Fibroblast of skin of right quadriceps (primary cell): ENCODE measurements at places on chromosomes 2 and 18.

GRCh38 chr2:151904807-151905206 lies 76.6 kb upstream of the ARL5A start:
- no peak for DNase-seq

- DNase-seq, result peak; percentile 82
Measured at GRCh38 chr2:69013142-69013839, at the start of gene ANTXR1. Gene ANTXR1 (plus strand): TSS chr2:69013179. CDS start chr2:69013500, 321 bp downstream.

DNA sequence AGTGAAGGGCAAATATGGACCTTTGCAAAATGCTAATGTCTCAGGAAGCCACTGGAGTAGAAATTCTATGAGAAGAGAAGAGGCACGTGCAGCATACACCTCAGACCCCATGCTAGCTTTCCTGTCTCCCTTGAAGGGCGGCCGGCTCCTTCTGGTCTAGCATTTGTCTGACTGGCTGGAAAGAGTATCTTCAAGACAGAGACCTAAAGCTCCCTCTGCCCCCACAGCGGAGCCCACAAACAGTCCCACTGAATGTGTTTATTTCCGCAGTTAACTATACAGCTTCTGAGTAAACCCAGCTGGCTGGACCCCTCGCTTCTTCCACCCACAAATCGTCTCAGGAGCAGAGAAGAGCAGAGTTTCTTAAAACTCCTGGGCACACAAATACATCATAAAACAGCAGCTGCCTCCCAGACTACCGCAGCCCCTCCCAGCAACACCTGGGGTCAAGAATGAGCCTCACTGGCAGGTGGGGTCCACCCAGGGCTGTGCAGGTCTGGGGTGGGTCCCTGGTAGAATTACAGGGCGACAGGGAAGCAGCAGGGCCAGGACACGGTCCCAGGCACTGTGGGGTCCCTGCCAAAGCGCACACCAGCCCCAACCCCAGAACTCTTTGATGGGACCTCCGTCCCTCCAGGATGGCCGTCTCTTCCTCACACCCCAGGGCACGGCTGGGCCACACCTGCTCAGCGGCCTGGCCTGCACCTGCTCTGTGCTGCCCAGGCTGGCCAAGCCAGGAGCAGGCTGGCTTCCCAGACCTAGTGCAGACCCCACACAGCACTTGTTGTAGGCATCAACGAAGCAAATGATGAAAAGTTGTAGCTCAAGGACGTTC lies 103.8 kb downstream of the PXDN start:
- DNase-seq, result no peak

DNA sequence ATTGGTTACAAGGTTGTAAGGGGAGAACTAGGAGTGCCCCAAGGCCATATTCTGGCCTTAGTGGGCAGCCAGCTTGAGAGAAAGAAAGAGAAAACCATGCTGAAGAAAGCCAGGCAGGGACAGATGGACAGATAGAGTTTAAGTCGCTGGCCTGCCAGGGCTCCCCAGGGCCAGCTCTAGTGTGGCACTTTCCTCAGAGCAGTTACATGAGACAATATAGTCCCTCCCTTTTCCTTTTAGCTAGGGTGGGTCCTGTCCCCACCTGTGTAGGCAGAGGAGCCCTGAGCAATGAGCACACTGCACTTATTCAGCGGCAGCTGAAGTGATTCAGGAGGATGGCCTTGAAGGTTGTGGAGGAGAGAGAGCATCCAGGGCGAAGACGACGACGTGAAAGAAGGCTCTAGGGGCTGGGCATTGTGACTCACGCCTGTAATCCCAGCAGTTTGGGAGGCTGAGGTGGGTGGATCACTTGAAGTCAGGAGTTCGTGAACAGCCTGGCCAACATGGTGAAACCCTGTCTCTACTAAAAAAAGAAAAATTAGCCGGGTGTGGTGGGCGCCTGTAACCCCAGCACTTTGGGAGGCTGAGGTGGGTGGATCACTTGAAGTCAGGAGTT lies 152.0 kb upstream of the SLC1A4 start:
- DNase-seq, result peak; percentile 76

DNA sequence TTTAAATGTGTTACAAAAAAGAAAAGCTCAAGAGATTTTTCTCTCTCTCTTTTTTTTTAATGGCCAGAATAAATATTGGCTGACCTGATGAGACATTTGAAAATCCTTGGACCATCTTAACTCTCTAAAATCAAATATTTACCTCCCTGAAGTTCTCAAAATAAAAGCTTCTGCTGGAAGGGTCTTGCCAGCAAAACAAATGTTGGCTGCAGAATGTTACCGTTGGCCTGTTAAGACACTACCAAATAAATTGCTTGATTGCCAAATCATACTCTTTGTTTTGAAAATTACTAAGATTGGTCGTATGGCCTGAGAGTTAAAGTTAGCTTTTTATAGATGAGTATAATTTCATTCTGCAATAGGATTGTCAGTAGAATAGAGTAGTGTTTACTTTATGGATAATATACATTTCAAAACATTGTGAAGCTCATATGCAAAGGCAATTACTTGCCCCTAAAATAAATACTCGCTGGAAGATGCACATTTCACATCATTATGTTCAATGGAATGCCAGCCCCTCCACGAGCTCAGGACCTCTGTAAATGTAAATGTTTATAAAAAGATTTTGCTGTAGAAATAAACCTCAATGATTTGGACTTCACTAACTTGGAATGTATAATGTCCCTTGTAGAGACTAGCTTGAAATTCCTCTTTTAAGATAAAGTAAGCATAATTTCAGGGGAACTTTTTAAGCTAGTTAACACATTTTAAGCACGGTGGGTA lies 193.4 kb downstream of the SOX11 start:
- peak; percentile 7 for DNase-seq

- DNase-seq, result no peak
Measured at GRCh38 chr2:102078773-102079172, 63.8 kb upstream of the IL1R1 start.

DNA sequence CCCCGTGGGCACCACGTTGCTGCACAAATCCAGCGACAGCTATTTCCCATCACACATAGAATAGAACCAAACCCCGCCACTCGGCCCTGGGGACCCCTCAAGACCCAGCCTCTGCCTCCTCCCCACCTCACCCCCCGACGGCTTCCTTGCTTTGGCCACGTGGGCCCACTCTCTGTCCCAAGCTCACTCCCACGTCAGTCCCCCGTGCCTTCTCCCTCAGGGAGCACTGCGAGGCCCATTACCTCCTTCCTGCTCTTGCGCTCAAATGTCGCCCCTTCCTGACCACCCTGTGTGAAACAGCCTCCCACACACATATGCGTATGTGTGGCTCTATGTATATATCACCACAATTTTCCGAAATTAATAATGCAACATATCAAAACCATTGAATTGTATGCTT lies 239.7 kb downstream of the SH3BP4 start:
- DNase-seq, result no peak

DNA sequence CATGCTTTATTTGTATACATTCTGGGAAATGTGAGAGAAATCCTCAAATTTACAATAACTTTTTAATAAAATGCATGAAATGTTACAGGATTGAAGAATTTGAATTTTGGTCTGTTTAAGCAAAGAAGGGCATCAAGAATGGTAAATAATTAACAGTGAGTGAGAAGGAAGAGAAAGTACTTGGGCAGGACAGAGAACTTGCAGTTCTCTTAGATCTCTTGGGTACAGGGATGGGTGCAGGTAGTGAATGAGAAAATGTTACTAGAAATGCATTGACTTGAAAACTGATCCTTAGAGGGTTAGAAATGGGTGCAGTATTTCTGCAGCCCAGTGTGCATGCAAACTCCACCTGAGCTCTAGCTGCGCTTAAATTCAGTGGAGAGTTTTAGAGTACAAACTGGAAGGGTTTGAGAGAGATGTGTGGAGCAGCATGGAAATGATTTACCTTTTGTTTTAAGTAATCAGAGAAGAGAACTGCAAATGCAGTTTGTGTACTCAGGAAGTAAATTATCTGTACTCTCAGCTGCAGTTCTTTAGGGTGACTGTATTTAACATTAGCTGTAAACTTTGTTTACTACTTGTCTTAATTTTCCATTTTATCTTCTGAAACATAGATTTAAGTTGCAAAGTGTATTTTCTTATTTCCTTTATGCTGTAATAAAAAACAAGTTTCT lies 51.0 kb upstream of the RAB27B start:
- no peak for DNase-seq

- peak; percentile 21 for DNase-seq
Measured at GRCh38 chr2:72993147-72993932, 76.0 kb downstream of the EMX1 start.

DNA sequence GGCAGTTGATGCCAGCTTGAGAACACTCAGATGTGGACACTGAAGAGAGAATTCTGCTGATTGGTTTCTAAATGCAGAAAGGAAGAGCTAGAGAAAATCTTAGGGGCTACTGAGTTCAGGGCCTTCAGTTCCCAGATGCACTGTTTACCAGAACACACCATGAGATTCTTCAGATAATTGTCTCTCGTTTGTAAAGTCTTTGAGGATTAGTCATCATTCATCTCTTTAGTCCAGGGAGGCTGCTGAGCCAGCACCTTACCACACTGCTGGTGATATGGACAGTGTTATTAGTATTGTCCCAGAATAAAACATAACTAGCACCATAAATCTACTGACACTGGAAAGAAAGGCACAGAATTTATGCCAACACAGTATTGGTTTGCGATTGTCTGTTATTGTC lies 690.8 kb upstream of the CELF4 start:
- DNase-seq, result no peak

DNA sequence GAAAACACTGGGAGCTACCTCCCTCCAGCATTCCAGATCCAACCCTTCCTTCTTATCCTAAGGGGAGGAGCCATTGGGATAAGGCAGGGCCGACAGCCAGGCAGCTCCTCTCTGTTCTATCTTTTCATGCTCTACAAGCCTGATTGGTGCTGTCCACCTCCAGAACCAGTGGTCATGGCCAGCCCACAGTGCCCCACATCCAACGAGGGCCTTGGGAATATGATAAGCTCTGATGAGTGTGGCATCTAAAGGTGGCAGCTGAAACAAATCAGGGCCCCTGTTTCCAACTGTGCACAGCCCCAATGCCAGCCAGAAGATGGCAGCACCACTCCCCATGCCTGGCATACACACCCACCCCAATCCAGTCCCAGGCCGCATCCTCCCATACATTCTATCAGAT lies 329.3 kb downstream of the C1D start:
- peak; percentile 30 for DNase-seq

GRCh38 chr2:98543214-98543613 lies 65.1 kb downstream of the COA5 start:
- no peak for DNase-seq

DNA sequence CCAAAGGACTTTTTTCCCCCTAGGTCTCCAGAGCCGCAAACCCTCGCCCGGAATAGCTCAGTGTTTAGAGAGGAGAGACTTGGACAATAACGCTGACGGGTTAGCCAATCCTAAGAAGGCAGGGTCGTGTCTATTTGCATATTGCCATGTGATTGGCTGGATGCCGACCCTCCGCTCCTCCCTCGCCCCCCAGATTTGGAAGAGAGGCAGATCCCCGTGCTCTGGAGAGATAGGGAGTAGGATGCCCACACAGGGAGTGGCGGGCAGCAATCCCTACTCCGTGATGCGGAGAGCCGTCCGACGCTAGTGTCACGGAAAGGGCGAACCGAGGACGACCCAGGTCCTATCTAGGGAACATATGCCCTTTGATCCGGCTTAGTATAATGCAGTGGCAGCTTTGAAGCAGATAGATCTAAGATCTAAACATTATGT lies 1.4 kb downstream of the WNT6 start:
- peak; percentile 81 for DNase-seq

DNA sequence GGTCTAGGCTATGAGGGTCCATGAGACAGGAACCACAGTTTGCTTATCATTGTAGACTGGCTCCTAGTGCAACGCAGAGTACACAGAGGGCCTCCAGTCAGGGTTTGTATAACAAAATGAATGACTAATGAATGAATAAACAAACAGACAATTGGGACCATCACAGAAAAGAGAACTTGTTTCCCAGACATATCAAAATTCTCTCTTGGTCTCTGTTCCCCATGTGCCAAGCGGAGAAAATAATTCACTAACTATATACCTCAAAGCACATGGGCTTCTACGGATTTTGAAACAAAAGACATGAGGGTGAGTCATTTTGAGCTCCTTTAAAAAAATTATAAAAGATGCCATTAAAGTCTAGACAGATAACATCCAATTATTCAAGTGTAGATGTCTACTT lies 28.0 kb downstream of the INO80C start:
- no peak for DNase-seq

GRCh38 chr18:46542545-46542944 lies 114.5 kb downstream of the LOXHD1 start:
- DNase-seq, result no peak

- DNase-seq, result no peak
Measured at GRCh38 chr2:240140920-240141319, 462 bp upstream of the OTOS start.

DNA sequence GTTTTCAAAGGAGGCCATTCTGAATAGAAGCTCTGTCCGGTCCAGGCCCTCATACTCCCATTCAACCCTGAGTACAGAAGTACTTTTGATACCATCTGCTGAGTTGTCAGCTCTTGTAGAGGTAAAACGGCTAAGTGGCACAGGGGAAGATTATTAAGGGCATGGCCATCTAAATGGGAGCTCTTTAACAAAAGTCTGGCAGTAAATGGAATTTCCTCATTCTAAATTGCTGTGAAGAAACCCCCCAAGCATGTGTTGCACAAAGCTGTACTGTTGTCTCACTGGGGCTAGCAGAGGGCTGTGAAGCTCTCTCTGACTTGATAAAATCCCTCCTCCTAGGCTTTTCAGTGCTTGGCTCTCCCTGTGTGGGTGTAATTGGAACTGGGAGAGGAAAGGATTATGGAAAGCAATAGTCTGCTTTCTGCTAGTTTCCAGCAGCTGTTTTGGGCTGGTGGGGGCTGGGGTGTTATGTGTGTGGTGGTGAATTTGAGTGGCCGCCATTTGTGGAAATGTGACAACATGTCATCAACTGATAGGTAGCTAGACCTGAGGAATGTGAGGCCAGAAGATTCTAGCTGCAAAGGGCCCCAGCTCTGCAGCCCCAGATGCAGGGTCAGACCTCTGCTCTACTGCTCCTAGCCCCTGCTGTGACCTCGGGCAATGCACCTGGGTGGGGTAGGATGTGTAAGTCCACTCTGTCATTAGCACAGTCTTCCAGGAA lies 65.1 kb downstream of the MAP4K4 start:
- no peak for DNase-seq

DNA sequence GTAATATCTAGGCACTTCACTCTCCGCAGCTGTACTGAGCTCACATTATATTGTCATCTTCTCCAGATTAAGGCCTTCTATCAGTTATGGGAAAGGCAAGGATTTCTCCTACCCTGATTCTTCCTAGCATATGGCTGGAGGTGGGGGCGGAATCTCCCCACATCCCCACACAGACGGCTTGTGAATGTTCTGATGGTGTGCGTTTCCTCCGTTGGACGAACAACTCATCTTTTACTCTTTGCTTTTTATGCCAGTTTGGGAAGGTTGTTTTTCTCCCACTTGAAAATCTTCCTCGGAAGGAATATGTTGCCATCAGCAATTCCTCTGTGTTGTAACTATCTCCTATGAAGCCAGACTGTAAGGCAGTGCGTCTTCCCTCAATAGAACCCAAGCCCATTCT lies 24.3 kb downstream of the KLHL29 start:
- no peak for DNase-seq
